ENCODE measurements at places on chromosomes 7 and 10.

- no peak for DNase-seq
Measured at GRCh38 chr7:158651968-158652565, 52.5 kb downstream of the NCAPG2 start.

DNA sequence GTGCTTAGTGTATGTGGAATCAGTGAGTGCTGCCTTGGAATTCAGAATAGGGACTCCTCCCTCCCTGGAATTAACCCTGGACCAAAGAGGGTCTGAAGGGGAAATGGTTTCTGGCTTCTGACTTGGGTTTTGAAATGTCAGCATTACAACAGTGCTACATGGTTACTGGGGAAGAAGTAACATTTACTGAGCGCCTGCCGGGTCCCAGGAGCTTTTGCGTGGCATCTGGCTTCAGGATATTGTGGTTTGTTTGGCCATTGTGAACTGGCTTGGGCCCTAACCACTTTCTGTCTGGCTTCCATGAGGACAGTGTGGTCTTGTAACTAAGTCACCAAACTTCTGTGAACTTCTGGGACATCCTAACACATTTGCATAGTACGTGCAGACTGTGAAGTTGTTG is 21.3 kb downstream of the TSPAN15 start:
- no peak for DNase-seq

DNA sequence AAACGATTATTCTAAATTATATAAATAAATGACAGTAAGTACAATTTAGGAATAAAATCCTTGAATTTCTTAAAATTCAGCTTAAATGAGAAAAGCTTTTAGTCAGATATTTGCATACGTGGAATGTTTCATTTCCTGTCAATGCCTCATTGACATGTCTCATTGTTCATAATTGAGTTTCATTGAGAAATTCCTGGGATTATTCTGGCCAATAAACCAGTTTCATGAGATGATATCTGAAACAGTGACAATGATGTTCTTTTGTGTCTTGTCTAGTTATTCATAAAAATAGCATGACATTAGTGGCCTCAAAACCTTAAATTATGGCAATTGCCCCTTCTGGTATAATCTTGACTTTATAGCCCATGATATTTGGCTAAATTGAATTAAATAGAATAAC is 95.8 kb downstream of the DKK1 start:
- no peak for DNase-seq

GRCh38 chr10:133458710-133459453 is 5.1 kb downstream of the SCART1 start:
- no peak for DNase-seq

DNA sequence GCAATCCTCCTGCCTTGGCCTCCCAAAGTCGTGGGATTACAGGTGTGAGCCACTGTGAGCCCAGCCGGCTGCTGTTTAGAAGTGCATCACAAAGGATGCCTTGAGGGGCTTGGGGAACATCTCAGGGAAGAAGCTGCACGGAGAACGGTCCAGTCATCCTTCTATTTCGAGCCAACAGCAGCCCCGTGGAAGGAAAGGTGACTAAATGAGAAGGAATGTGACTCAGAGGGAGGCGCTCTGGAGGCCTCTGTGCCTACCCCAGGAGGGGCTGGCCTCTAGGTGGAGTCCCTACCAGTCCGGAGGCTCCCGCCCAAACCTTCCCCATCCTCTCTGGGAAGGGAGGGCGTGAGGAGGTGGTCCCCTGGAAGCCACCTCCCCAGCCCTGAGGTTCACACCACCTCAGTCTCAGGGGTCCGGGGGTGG is 76.2 kb downstream of the CTBP2 start:
- DNase-seq, result peak; percentile 60

GRCh38 chr7:134623193-134623592 is 23.5 kb upstream of the BPGM start:
- no peak for DNase-seq

- DNase-seq, result no peak
Measured at GRCh38 chr7:134046594-134047128, 80.5 kb upstream of the LRGUK start.

GRCh38 chr10:69644658-69645295 is 14.7 kb downstream of the FAM241B start:
- no peak for DNase-seq

DNA sequence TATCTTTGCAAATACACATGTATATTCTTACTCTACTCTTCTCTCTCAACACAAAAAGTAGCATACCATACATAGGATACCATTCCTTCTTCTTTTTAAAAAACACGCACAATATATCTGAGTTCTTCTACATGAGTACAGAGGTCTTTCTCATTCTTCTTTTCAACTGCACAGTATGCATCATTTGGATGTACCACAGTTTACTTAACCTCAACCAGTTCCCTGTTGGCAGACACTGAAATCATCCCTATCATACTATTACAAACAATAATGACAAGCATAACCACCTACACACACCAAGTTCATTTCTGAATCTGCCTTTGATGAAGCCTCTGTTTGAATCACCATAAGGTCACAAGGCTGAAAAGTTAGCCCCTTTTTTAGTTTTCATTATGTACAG is 25.7 kb upstream of the GGCT start:
- no peak for DNase-seq

- DNase-seq, result no peak
Measured at GRCh38 chr7:74029991-74030415, 2.0 kb downstream of the ELN start.

- no peak for DNase-seq
Measured at GRCh38 chr7:94391726-94392392, 2.8 kb upstream of the COL1A2 start.

DNA sequence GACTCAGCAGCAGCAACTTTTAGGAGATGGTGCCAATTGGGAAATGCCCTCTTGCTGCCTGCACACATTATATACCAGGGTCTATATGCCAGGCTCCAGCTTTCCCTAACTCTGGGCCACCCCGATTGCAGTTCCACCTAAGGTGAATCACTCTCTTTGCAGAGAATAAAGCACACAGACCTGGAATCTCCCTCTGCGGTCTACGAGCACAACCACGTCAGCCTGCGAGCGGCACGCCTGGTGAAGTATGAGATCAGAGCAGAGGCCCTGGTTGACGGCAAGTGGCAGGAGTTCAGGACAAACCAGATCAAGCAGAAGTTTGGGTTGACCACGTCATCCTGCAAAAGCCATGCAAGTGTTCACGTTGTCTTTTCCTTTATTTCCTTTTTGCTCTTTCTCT is 38.2 kb upstream of the PLEKHA1 start:
- no peak for DNase-seq

GRCh38 chr7:87574630-87575029 is 26.1 kb downstream of the ABCB1 start:
- DNase-seq, result no peak

DNA sequence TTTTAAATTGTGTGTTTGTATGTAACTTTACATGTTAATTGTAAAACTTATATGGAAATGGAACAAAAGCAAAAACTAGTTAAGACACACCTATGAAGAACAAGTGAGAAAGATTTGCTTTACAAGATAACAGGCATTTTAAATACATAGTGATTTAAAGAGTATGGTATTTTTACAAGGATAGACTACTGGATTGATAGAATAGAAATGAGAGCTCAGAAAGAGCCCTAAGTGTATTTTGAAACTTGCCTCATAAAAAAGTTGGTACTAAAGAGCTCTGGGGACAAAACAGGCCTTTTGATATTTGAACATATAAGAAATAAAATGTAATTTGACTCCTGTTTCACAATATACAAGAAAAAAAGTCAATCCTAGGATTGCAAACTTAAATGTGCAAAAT is 928.4 kb downstream of the REEP3 start:
- DNase-seq, result no peak

DNA sequence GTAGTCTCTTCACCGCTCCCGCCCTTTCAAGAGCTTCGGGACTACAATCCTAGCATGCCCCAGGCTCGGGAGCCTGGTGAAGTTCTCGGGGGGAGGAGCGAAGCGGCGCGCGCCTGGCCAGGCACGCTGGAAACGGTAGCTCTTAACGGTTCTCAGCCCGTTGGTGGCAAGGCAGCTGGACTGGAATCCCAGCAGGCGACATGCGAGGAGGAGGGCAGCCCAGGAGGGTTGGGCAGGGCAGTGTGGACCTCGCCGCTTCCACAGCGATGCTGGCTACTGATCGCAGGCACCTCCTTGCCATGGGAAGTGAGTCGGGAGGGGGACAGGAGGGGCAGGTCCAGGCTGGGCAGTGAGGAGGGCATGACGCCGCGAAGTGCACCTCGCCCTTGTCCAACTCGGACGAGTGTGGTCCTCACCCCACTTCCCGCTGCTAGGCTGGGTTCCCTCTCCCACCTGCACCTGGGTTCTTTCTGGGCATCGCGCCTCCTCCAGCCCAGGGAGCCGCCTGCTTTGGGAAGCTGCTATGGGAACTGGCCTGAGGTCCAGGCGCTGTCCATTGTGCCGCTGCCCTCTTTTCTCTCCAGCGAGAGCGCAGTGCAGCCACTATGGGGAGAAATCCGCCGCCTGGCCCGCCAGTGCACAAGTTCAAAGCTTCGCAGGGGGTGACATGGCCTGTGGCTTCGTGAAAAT is 367.8 kb upstream of the NUPR2 start:
- DNase-seq, result no peak

DNA sequence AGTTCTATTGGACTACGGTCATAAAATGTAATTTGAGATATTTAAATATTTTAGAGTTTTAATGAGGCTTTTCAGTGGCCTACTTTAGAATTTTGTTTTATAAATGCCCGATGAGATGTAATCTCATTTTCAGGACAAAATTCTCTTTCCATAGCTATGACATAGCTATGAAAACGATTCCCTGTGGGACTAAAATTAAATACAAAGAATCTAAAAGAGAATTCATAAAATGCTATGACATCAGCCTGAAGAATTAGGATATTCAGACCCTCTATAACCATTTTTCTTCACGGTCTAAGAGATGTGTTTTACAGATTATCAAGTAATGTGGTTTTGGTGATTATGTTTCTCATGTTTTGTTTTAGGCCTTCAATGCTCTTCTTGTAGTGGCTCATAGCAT is 48.2 kb upstream of the ODAD2 start:
- DNase-seq, result no peak

DNA sequence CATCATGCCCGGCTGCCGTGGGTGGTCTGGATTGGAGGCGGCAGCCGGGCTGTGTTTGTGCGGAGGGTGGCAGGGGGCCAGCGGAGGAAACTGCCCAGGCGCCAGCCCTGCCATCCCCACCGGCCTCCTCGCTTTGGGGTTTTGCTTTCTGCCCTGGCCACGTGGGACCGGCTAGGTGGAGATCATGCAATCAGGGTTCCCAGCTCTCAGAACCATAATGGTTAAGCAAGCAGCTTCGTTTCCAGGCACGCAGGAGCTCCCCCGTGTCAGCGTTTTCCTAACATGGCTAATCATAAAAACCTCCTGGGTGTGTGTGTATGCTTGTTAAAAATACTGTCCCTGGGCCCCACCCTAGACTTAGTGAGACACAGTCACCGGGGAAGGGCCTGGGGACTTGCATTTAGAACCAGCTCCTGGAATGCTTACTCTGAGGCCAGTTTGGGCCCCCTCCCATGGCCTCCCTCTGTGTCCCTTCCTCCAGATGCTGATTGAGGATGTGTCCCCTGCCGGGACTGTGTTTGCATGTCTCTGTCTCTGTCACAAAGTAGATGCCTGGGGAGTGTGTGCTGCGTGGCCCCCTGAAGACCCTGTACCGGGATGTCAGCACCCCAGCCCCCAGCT is 119.3 kb downstream of the CUX1 start:
- peak; percentile 91 for DNase-seq

GRCh38 chr10:131560166-131560565 is 248.6 kb upstream of the TCERG1L start:
- no peak for DNase-seq

DNA sequence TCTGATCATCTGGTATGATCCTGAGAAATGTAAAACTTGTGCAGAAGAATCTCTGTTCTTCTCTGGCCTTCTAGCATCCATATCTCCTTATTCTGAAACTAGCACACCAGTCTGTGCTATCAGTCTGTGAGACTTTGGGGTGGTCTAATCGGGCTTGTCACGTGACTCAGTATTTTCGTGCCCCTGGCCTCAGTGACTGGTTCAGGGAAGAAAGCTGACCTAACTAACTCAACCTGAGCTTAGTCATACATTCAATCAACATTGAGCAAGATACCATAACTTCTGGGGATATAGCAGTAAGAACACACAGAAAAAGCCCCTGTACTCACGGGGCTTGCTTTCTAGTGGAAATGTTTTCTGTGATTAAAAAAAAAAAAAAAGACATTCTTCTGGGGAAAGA is 109.3 kb downstream of the DKK1 start:
- DNase-seq, result no peak

DNA sequence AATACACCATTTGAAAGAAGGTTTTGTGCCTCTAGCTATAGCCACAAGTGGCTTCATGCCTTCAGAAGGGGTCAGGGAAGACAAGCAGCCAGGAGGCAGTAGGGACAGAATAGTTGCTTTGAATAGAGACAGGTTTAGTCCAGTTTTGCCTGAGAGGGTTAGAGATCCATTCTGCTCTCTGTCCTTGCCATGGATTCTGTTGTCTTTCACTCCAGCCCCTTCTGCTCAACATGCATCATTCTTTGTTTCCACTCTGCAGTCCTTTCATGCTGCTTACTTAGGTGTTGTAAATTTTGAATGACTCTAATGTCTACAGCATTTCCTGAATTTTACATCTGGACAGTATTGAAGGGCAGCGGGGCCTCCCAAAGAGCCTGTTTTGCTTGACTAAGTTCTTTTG is 60.3 kb downstream of the CNTNAP2 start:
- DNase-seq, result no peak

GRCh38 chr10:30917789-30918188 is 113.9 kb downstream of the ZNF438 start:
- no peak for DNase-seq

- DNase-seq, result peak; percentile 47
Measured at GRCh38 chr10:77165445-77166208, 472.0 kb downstream of the KCNMA1 start.

DNA sequence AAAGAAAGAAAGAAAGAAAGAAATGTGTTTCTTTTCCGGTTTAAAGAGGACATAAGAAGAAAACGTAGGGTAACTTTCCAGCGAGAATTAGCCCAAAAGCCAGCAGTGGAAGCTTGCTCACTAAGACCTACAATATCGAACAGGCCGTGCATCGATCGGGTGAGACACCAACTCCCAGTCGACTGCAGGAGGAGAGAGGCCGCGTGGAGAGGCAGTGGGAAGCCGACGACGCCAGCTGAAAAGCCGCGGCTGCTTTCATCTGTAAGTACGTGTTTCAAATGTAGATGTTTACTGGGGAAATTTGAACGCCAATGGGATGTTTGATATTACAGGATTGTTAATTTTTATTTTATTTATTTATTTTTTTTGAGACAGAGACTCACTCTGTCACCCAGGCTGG is 28.6 kb upstream of the GIMAP8 start:
- DNase-seq, result no peak

GRCh38 chr10:19168584-19168983 is 120.0 kb downstream of the MALRD1 start:
- no peak for DNase-seq
